ENCODE measurements at places on chromosomes 5 and 9.

- DNase-seq: no peak
These were observed 485.1 kb upstream of the PAPPA start for GRCh38 chr9:115668521-115668920.

DNA sequence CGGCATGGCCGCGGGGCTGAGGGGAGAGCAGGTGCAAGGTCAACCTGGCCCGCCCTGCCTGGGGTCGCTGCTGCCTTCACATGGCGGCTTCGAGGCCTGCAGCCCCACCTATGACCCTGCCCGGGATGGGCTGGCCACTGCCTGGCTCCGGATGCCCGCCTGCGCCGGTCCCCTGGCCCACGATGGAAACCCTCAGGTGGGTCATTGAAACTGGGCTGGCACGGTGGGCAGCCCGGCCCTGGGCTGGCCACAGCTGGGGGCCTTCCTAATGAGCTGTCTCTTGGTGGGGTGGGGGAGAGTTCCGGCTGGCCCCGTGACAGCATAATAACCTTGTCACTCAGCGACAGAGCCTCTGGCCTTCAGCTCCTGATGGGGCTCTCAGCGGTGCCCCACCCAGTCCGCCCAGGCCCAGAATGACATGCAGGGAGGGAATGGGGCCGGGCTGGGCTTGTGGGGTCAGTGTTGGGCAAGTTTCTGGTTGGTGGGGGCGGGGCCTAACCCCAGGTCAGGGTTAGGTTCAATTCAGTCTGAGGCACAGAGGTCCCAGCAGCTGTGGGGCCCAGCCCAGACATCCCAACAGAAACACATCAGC is at the start of gene CCDC187:
TSS of gene CCDC187 (minus strand) at position 270 of the 592 bp plus-strand sequence. CDS start at position 6, 264 bp downstream.
- no peak for DNase-seq

DNA sequence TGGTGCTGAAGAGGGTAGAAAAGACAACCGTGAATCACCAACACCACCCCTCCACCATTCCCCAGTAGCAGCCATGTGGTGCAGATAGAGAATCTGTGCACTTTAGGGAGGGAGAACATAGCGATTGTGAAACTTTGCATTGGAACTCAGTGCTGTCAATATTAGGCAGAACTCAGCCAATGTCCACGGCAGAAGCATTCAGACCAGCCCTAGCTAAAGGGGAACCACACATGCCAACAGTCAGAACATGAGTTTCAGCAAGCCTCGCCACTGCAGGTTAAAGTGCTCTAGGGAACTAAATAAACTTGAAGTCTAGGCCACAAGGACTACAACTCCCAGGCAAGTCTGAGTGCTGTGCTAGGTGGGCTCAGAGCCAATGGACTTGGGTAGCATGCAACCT is 38.5 kb upstream of the DEPDC1B start:
- no peak for DNase-seq

DNA sequence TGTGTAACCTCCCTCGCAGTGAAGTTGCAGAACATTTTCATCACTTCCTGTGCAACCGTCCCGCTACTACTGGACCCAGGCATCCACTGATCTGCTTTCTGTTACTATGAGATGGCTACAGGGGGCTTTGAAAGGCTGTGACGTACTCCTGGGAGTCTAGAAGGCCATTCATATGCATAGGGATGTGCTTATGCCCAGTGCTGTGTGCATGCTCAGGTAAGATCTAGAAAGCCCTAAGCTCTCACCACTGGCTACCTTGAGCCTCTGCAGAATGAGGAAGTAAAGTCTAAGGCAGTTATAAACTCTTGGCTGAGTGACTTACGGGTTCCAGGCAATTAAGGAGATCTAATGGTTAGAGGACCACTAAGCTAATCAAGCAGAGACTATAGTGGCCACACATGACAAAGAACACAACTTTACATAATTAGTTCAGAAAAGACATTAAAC is 11.8 kb downstream of the HNRNPAB start:
- DNase-seq: no peak

GRCh38 chr5:135223891-135224625 is 175.0 kb downstream of the MACROH2A1 start:
- DNase-seq: no peak

DNA sequence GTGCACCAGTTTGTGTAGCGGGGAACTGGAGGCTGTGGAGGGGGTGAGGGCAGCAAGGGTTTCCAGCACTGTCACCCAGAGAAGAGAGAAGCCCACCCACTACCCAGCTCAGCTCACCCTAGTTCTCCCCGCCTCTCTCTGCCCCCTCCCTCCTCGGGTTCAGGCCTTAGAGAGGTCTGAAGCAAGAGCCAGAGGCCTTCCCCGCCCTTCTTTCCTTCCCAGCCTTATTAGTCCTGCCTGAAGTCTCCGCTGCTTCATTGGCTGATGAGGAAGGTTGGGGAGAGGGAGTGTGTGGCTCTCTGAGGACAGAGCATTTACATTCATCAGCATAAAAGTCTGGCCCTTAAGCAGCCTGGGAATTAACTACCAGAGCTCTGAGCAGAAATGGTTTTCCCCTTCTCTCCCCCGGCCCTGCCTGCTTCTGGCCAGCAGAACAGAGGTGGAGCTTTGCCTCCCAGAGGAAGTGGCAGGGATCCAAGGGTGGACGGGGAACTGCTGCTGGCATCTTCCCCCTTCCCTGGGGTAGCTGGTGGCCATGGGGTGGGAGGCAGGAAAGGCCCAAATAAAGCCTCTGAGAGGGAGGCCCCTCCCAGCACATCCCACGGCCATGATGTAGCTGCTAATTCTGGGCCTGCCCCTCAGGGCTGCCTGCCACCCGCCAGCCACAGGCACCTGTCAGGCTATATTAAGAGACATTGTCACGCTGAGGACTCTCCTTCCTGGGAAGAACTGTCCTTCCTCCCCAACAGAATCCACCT is 4.1 kb downstream of the DNAJB5 start:
- peak; percentile 94 for DNase-seq

DNA sequence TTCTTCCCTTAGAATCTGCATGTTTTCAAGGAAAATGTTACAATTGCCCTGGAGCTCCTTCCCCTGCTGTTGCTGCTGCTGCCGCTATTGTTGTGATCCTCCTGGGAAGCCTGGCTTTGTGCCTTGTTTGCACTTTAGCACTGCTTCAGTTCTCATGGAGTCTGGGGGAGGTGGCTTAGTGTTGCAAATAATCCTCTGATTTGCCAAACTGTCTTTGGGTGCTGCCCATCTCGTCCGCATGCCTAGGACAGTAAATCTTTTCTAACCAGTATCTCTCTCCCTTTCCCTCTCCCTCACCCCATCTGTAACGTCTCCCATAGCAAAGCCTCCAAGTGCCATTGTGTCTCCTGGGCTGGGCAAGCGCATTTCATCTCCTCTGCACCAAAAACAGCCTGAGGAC is 30.3 kb downstream of the FAM240B start:
- no peak for DNase-seq

DNA sequence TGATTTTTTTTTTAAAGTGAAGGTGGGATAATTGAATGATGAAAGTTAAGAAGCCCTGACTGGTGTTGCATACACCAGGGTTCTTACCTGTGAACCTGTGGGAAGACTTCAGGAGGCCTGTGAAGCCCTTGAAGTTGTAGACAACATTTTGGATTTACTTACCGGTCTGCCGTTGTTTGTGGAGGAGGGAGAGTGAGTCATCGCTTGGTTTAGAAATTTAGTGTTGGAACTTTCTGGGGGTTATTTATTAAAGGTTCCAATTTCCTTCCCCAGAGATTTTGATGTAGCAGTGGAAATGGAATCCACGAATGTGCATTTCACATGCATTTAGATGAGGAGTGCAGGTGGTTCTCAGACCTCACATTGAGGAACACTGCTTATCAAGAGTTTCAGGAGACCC is 49.6 kb downstream of the ARHGAP26 start:
- no peak for DNase-seq

DNA sequence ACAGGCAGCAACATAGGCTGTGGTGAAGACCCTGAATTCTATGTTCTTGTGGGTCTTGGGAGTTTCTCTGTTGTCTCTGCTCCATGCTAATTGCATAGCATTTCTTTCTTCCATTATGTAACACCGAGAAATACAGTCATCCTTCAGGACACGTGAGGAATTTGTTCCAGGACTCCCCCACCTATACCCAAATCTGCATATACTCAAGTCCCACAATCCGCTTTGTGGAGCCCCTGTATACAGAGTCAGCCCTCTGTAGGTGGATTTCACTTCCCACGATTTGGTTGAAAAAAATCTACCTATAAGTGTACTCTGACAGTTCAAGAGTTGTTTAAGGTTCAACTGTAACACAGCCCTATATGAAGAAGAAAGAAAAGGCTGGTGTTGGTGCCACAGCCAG is 22.1 kb downstream of the ANKRD33B start:
- no peak for DNase-seq

- DNase-seq: no peak
These were observed 24.9 kb downstream of the GNAQ start for GRCh38 chr9:78006734-78007133.

DNA sequence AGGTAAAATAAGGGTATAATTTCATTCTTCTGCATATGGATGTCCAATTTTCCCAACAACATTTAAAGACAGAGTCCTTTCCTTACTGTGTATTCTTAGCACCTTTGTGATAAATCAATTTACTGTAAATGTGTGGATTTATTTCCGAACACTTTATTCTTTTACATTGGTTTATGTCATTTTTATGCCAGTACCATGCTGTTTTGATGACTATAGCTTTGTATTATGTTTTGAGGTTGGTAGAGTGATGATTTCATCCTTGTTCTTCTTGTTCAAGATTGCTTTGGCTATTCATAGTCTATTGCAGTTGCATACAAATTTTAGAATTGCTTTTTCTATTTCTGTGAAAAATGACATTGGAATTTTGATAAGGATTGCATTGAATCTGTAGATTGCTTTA is 53.4 kb upstream of the CCDC152 start:
- no peak for DNase-seq

DNA sequence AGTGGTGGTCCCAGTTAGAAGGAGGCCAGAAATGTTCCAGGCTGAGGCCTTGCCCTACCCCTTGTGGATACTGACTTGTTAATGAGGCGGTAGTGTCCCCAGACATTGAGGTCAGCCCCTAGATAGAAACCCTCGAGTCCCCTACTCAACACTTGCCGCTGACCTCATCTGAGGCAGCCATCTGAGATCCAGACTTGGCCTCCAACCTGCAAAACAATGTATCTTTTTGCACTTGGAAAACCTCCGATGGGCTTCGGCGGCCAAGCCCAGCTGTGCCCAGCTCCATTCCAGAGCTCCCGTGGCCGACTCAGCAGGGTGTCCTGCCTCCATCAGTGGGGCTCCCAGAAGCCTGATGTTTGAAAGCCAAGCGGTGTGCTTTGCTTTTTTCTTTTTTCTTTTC is 122.1 kb downstream of the WNK2 start:
- DNase-seq: no peak

DNA sequence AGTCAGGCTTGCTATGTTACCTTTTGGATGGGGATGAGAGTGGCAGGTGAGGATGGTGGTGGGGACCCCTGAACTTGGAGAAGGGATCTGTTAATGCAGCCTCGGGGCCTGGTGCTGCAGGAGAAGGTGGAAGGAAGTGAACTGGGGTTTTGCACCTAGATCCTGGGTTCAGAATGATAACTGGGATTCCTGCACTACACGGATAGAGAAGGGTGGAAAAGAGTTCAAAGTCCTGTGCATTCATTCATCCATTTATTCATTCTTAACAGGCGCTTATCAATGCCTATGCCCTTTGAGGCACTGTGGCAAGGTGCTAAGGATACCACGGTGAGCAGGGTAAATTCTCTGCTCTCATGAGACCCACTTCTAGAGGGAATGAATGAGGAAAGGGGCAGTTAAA is 41.7 kb upstream of the TJP2 start:
- no peak for DNase-seq

GRCh38 chr9:21789541-21790037 is 12.8 kb upstream of the MTAP start:
- peak; percentile 44 for DNase-seq

GRCh38 chr9:133979273-133979920 is 12.7 kb downstream of the VAV2 start:
- DNase-seq: peak; percentile 54

GRCh38 chr5:97874491-97874890 is 691.4 kb upstream of the RIOK2 start:
- no peak for DNase-seq

DNA sequence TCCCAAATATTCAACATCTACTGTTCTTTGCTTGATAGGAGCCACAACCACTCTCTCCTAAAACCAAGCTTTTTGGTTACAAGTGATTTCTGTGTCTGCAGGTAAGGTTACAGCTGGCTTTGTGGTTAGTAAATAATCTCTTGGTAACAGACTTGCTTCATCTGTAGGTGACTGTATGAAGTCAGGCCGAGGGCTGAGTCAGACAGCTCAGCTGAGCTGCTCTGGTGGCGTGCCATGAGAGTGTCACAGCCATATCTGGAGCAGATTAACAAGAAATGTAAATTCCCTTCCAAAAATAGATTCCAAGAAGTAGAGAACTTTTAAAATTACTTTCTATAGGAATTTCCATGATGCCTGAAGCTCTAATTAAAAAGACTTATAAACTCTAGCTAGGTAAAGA is 23.7 kb upstream of the TAS2R1 start:
- DNase-seq: peak; percentile 75

DNA sequence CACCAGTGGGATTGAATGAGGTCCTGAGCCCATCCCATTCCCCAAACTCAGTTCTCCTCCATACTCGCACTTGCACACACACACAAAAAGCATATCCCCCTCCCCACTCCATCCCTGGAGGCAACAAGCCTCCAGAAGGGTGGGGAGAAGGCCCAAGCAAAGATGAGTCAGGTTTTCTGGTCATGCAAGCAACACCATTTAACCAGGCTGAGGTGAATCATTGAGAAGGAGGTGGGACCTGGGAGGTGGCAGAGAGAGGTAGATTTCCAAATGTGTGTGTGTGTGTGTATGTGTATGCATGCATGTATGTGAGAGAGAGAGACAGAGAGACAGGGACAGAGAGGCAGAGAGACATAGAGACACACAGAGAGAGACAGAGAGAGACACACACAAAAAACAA is 185.2 kb upstream of the TRIM32 start:
- DNase-seq: no peak
